ENCODE measurements at places on chromosomes 4 and X.

GRCh38 chr4:68606240-68606639, 30.1 kb upstream of the UGT2B17 start:
- DNase-seq = no peak

- DNase-seq = no peak
These were observed 448.9 kb upstream of the AMOT start for GRCh38 chrX:113289503-113289902.

DNA sequence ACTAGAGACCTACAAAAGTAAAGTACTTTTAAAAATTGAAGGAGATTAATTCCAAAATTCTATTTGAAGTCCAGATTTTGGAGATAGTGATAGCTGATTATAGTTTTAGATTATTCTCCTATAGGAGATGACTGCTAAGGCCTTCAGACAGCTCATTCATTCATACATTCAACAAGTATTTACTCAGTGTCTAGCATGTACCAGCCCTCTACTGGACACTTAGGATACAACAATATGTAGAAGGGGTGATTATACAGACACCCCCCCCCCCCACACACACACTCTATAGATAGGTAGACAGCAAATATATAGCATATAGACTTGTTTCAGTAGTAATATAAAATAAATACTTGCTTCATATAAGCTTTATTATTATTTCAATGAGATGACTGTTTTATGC, 60.4 kb upstream of the TAF9B start:
- DNase-seq = no peak

DNA sequence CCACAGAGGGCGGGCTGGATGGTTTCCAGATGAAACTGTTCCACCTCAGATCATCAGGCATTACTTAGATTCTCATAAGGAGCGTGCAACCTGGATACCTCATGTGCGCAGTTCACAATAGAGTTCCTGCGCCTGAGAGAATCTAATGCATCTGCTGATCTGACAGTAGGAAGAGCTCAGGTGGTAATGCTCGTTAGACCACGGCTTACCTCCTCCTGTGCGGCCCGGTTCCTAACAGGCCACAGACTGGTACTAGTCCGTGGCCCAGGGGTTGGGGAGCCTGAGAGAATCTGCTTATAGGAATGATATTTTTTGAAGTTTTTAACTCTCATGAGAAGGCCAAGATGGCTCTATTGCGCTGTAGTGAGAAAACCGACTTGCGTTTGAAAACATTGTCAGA, 5.4 kb downstream of the NCAPG start:
- DNase-seq = no peak

DNA sequence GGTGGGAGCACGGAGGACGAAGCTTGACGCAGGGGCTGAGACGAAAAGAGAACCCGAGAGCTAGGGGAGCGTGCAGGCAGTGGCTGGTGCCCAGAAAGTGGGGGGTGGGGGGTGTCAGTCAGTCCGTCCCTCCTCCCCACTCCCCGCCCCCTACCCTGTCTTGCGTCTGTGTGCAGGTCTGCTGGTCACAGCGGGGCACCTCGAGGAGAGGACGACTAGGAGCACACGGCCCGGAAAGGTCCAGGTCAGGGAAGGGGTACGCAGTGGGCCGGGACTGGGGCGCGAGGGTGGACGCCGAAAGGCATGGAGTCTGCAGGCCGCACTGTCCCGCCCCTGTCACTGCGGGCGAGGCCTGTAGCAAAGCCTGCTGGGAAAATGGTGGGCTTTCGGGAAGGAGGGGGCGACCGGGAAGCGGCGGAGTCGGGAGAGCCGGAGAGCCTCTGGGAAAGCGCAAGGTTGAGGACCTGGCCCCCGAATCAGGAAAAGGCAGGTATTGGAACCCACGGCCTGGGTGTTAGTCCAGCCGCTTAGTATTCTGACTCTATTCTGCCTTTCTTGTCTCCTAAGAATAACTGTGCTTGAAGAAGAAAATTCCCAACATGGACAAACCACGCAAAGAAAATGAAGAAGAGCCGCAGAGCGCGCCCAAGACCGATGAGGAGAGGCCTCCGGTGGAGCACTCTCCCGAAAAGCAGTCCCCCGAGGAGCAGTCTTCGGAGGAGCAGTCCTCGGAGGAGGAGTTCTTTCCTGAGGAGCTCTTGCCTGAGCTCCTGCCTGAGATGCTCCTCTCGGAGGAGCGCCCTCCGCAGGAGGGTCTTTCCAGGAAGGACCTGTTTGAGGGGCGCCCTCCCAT, 769 bp downstream of the TCEAL1 start:
- peak; percentile 77 for DNase-seq

DNA sequence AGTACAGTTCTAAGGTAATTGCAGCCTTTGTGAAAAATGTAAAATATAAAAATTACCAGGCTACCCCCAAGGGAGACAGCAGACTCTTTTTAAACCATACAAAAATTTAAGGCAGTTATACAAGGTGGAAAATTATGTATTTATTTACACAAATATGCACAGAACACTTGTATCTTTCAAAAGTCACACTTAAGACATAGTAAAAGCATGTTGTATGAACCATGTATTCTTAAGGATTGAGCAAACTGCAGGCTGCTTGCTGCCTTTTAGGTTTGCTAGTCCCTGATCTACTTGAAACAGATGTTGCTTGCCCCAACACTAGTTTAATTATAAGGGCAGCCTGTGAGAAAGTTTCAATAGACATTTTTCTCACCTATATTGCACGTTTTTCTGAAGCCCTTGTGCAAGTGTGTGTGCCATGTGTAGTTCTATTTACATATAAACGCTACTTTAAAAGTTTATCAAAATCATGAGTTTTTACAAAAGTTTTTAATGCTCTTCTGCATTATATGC, 72.8 kb downstream of the PRSS12 start:
- DNase-seq = no peak

- DNase-seq = no peak
These were observed 63.4 kb downstream of the DCUN1D4 start for GRCh38 chr4:51906167-51906958.

DNA sequence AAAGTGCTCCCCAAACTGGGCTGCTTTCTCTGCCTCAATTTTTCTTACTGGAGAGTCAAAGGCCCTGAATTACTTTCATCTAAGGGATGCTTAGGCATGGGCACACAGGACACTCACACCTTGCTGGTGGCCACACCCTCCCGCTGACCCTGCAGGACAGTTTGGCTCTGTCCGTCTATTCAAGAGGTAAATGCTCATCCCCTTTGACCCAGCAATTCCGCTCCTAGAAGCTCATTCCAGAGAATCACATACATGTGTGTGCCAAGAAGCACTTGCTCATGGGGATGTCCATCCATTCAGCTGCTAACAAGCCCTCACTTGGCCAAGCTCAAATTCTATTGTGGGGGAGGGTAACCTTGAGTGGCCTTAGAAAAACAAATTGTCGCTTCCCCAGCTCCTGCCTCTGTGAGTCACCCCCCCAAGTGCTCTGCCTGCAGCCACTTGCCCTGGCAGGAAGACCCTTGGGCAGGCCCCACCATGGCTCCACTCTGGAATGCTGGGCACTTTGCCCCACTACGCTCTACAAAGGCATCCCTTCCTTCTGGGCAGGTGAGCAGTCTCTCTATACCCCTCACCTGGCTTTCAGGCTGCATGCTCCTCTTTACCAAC, 54.5 kb downstream of the HTRA3 start:
- DNase-seq = no peak
